ENCODE measurements at places on chromosomes 1 and 21.

GRCh38 chr1:39698568-39698967 is 7.3 kb upstream of the HPCAL4 start:
- no peak for DNase-seq

- DNase-seq: no peak
Observed at GRCh38 chr1:22264464-22265341, 121.8 kb upstream of the WNT4 start.

DNA sequence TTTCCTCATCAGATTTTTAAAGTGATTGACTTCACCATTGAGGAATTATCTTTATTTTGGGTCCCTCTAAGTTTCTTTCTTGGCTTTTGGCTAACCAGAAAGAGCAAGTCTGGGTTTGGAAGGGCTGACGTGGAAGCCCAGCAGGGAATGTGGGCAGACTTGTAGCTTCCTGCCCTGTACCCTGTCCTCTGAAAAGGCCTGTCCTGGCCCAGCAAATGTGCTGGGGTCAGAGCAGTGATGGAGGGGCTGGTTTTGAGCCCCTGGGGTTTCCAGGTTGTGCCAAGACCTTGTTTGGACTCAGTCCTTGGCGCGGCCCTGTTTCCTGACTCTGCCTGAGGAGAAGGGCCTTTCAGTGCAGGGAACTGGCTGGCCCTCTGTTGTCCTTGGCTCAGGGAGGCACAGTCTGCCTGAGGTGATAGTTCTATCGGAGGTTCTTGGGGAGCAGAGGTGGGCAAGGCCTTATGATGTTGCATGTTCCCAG is 72.1 kb downstream of the UCK2 start:
- no peak for DNase-seq

- no peak for DNase-seq
Observed at GRCh38 chr1:39593386-39593785, 16.8 kb upstream of the PABPC4 start.

DNA sequence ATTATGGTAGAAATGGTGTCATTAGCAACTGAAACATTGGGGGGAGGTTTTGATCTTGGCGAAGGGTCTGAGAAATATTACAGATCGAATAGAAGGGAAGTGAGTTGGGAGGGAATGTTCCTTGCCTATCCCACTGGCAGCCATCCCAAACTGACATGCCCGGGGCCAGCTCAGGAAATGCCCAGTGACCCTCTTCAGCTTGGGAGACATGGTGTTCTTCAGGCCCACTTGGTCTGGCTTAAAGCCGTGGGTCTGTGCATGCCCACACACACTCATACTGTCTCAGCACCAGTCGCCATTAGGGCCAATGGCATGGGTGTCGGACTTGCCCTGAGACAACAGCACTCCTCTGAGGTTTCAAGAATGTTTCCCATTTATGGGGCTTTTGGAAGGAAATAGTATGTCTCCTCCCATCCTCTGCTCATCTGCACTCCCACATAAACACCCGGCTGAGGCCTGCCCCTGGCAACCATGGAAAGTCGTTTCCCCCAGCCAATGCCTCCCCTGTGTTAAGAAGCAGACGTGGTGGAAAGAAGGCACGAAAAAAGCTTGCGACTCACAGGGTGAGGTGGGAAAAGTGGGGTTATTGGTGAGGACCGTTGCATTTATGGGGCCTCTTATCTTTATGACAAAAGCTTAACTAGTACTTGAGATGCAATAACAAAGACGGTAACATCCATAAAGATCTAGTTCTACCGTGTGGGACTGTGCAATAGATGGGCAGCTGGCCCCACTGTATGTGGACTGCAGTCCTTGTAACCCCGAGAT is 2.0 kb downstream of the RNF186 start:
- DNase-seq: no peak

DNA sequence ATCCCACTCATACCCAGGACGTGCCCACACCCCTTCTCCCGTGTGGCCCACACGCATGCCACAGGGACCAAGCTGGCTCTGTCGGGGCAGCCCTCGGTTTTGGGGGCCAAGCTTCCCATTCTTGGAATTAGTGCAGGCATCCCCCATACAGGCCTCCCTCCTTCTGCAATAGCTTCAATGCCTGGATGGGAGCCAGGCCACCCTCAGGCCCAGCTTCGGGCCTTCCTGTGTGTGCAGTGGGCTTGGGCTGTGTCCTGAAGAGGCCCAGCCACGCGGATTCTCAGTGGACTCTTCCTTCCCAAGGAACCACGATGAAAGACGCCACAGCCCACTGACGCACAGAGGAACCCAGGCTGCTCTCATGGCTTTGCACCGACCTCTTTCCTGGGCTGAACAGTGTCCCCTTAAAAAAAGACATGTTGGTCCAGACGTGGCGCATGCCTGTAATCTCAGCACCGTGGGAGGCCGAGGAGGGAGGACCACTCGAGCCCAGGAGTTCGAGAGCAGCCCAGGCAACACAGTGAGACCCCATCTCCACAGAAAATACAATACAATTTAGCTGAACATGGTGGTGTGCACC is 3.4 kb downstream of the KRTAP10-11 start:
- DNase-seq: no peak

DNA sequence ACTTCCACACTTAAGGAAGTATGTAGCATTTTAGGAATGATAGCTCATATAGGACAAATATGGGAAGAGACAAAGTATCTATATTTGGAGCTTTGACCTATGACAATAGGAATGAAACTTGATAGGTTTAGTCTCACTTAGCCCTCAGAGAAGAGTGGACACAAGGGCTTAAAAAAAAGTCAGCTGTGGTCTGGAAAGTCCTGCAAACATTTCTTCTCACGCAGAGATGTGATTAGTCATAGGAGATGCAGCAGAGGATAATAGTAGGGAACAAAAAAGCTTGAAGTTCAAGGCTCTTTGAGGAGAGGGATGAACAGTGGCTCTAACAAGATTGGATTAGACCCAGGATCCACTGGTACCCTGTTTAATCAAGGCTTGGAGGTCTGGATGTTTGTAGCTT is 14.8 kb upstream of the RNF220 start:
- no peak for DNase-seq

- no peak for DNase-seq
Observed at GRCh38 chr1:159229260-159229885, 24.7 kb downstream of the ACKR1 start.

- no peak for DNase-seq
Observed at GRCh38 chr21:31012133-31013089, 25.9 kb downstream of the KRTAP19-8 start.
